ENCODE measurements at places on chromosomes 6 and 20. TPM values are rescaled to one million over a fixed set of nuclear protein-coding genes. Genes with fewer than 3 reads are reported as not detected.

DNA sequence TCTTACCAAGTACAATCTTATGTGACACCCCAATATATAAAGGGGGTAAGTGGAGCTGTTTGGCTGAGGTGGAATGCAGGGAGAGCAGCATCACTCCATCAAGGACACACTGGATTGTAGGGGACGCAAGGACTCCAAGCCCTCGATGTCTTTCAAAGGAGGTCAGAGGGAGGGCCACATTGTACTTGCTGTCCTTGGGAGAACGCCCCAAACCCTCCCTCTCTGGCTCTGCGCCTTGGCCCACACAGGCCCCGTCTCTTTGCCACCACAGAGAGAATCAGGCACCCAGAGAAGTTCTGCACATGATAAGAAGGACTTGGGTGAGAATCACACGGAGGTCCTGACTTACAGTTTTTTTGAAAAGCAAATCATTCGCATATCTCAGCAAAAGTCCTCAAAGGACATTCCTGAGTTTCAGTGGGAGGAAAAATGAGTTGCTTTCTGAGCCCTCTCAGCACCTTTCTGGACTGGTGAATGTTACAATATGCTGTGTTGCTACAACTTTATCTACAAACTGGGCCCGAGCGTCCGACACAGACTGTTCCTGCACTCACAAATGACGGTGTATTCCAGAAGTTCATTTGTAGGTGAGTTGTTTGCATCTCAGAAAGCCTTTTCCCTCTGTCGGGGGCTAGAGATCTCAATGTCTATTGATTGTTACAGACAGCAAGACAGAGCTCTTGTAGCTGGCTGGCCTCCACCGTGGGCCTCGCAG, 92.5 kb upstream of the AKAP12 start:
- no peak for DNase-seq

The ERVFRD-1 gene
- total RNA-seq = not detected

GRCh38 chr6:6842291-6842690, 253.8 kb downstream of the LY86 start:
- no peak for DNase-seq

The SIRPB1 gene
- 3.9 TPM for total RNA-seq

- no peak for DNase-seq
Measured at GRCh38 chr6:102039441-102039840, 645.9 kb downstream of the GRIK2 start.

The FAM229B gene
- 3.1 TPM for total RNA-seq

DNA sequence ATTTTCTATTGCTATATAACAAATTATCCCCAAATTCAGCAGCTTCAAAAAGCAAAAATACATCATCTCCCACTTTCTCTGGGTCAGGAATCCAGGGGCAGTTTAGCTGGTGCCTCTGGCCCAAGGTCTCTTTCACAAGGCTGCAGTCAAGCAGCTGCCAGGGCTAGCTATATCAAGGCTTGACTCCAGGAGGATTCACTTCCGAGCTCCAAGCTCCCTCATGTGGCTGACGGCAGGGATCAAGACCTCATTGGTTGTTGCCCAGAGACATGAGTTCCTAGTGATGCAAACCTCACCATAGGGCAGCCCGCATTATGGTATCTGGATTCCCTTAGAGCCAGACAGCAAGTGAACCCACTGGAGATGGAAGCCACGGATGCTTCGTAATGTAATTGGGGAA, 1.3 kb upstream of the VNN1 start:
- DNase-seq = no peak

- no peak for DNase-seq
Measured at GRCh38 chr6:53818858-53819609, 24.2 kb downstream of the LRRC1 start.

The ETV7 gene
- 0.30 TPM for total RNA-seq

DNA sequence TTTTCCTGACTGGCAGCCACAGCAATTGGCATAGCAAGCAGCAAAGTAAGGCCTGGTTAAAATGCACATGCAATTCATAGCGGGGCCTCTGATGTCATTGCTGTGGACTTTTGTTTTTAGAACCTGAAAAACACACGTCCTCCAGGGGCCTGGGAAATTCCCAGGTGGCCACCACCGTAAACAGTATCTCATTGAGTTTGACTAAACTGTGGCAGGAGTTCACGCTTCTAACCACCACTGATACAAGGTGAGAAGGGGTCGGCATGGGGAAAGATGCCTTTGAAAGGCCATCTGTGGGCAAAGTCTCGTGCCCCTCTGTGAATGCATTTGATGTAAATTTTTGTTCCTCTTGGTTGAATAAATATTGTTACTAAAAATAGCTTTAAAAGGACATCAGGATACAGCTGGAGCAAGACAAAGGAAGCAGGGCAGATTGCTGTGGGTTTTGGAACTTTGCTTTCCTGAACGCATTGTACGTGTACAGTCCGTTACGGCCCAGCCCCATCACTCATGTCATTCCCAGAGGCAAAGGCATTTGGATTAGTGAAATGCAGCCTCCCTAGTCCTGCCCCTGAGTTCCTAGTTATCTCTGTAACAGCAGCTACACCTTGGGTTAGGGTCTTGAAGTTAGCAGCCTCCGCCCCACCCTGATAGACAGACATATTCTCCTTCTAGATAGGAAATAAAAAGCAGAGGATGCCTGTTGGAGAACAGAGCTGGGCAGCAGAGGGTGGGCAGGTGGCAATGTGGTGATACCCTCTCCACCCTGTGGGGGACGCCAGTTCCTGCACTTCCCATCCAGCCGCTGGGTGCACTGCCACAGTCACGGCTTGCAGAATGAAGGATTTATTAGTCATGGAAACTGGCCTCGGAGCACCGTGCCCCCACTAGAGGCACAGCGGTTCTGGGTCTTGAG, 80.3 kb downstream of the ZDHHC14 start:
- DNase-seq = no peak

DNA sequence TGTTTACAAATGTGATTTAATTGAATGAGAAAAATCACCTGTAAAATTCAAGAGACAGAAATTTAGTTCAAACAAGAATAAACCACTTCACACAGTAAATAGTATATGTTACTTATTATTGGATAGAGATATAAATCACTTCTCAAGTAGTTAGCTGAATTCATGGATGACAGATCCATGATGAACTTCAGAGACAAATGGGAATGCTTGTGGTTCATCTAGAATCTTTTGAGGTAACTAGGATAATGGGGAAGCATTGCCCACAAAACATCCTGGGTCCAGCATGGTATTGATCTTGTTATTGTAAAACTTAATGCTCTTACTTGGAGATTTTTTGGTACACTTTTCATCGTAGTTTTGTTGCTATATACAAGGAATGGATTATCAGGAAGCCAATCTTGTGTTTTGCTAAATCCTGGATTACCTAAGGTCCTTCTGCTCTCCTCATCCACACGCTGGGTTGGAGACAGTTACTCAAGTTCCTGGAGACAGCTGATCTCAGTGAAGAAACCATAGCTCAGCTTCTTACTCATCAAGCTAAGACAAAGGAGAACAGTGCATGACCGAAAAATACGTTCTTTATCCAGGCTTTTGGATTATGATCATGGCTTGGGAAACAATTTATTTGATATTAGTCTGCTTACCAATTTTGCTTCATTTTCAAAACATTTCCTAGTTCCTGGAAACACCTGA, 142.5 kb upstream of the PREP start:
- DNase-seq = no peak

The SCUBE3 gene
- total RNA-seq = not detected

The TAF4 gene
- 9.8 TPM for total RNA-seq

The DZANK1 gene
- total RNA-seq = 2.3 TPM

The EFCAB8 gene
- 0.75 TPM for total RNA-seq

- DNase-seq = no peak
Measured at GRCh38 chr6:79673947-79674346, 42.8 kb downstream of the SH3BGRL2 start.

DNA sequence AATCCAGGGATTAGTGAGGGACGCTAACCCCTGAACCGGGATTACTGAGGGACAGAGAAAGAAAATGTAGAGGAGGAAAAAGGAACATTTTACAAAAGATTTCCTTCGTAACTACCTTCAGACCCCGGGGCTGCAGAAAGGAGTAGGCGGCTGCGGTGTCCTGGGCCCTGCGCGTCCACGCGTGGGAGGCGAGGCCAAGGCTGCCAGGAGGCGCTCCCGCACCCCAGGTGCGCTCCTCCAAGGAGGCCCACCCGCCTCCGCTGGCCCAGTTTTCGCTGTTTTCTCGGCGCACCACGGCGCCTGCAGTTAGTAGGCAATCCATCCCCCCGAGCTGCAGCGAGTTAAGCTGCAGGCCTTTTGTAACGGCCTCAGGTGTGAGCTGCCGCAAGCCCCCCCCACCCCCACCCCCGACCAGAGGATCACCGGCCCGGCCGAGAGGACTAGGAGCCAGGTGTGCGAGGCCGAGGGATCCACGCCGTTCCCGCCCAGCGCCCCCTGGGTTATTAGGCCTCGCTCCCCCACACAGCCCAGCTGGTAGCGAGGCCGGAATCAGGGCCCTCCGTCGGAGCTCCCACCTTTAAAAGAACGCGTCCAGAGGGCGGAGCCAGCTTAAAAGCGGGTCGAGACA, 380.3 kb upstream of the ARID1B start:
- peak; percentile 14 for DNase-seq

DNA sequence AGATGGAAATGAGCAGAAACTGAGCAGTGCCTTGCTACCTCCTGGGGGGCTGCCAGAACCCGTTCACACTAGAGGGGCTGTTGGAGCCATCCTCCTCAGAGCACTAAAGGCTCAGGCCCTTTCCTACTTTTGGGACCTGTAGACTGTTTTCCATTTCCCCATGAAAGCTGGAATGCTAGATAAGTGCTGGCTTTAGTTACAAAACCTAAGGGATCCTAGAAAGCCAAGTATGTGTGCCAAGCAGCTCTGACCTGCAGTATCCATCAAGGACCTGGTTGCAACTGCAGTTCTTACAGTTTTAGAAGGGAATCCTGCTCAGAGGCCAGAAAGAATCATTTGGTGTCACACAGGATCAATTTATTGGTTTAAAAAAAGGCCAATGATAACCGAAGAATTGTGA, 176.7 kb upstream of the COL21A1 start:
- DNase-seq = no peak

- no peak for DNase-seq
Measured at GRCh38 chr6:41799559-41799911, 12.0 kb downstream of the TOMM6 start.

The SIRPB2 gene
- not detected for total RNA-seq

GRCh38 chr6:167116109-167116837, 6.6 kb upstream of the CCR6 start:
- no peak for DNase-seq

DNA sequence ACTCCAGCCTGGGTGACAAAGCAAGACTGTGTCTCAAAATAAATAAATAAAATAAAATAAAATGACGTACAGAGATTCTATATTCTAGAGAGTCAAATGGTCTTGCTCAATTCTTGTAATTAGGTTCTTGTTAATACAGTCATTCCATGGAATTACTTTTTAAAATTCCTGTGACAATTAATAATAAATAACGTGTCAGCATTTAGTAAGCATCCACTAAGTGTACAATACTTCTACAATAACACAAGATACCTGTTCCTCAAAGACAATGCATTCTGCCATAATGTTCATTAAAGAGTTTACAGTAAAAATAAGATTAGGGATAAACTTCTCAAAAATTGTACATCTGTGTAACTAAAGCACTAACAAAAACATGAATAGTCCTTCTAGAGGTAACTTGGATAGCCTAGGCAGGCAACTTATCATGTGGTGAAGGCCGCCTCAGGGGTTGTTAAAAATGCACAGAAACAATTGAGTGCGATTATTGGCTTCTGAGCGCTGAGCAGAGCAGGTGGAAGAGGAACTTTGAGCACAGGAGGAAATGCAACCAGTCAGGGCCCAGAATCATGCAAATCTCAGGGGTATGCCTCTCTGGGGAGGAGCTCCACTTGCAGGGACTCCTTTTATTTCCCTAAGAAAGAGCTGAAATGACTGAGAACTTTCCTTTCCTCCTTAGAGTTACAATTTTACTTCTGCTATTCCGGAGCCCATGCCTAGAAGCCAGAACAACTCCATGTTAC, 37.1 kb downstream of the QRSL1 start:
- no peak for DNase-seq

DNA sequence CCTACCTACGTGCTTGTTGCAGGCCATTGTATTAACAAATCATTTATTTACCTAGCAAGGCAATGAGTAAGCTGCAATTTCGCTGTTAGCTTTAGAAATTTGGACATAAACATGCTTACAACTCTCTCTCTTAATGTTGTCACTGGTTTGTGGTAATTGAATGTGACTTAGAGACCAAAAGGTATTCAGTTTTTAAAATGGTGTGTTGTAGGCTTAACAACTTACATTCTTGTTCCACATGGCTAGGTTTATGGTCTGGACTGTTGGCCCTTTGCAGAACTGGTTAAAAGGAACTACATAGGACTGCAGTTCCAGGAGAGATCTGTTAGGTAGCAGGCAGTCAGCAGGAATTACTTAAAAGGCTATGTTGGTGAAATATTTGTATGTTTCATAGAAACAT, 10.3 kb upstream of the CTAGE9 start:
- no peak for DNase-seq

GRCh38 chr6:165059032-165059431, 250.4 kb downstream of the C6orf118 start:
- DNase-seq = no peak

DNA sequence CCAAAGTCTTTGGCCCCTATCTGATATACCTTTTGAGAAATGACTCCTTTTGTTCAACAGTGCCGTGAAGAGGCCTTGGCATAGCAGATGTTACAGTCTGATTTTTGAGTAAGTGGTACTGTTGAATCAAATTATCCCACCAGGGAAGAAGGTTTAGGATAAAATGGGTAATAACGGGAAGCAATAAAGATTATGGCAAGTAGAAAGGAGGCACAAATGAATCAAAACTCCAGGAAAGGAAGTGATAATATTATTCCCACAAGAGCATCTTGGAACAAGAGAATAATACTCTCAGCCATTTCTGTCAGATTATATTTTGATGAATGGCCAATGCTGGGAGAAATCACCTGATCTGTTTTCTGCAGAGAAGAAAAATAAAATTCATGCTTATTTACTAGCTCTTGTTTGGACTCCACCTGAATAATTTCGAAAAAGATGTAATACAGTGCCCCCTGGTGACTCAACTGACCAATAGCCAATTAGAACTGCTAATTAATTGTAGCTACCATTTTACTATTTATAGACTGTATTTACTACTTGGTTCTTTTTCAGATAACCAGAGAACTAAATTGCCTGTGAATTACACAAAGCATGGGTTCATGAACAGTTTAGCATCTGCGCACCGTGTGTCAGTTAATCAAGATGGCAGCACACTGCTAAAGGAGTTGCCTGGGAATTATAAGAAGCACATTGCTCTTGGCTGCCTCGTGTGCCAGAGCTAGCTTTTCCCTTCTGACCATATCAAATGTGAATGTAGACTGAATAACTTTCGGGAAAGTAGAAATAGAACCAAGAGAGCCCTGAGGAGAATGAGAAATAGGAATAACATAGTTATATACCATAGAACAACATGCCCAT, 78.5 kb upstream of the TRDN start:
- DNase-seq = no peak

DNA sequence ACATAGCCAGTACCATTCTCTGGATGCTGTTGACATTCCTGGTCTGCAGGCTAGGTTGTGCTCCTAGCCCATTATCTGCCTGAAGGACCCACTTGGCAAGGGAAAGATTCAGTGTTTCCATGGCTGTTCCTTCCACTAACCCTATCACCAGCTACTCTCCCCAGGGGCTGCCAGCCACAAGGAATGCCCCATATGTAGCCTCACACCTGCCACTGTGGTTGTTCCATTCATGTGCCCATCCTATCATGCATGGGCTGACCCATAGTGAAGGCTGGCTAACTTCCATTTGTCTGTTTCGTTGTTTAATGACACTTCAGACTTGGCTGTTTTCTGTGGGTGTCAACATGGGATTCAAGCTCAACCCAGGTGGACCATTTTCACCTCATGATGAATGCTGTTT, 25.6 kb upstream of the HLA-A start:
- no peak for DNase-seq
